ENCODE measurements at places on chromosomes 13 and 19.
A peak's percentile ranks its signal among the peaks of the same experiment; 100 is the strongest.

DNA sequence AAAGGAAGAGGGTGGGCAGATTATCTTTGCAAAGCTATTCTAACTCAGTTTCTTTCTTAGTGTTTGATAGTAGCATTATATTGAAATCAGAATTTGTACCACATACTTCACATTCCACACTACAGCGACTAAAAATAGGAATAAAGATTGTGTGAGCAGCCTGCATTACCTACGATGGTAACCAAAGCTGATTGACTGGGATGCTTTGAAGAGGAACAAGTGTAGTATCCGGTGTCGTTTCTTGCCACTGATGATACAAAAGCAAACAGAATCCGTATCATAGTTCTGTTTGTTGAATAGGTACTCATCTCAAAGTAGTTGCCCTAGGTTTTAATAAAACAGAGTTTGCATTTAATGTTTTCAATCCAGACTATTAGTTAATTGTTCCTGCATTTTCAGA, 51.2 kb downstream of the FLT3 start:
- no peak for DNase-seq

DNA sequence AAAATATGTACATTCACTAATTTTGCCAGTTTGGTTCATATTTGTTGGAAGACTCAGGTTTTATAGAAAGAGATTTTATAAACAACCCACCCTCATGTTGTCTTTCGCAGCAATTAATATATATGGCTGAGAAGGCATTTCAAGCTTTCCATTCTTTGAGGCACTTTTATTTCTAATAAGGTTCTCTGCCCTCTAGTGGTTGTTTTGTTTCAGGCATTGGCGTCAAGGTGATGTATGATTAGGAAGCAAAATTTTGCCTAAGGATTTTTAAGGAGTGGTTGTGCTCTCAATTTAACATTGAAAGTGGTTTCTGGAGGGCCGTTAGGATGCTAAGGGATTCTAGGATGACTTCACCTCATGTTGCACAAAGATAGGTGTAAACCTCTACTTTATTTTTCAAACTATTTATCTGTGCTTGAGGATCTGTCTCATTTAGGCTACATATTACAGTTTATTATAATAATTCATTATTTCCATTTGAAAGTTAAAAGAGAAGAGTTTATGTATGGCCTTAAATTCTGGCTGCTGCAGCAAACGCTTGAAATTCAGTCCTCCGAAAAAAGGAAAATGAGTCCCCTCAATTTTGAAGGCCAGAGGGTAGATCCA, 35.9 kb downstream of the OXGR1 start:
- no peak for DNase-seq

DNA sequence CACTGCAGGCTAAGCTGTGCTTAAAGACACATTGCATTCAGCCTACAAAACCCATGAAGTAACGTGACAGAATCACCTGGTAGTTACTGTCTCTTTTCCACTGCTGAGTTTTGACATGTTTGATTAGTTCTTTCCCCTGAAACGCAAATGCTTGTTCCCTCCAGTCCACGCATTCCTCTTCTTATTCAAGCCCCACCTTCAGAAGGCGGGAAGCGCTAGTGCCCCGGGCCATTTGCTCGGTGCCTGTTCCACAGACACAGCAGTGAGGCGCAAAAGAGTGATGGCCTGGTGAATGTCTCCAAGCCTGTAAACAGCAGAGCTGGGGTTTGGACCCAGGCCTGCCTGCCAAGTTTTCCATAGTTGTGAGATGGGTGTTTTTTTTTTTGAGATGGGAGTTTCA, 10.9 kb downstream of the ACP4 start:
- no peak for DNase-seq

- no peak for DNase-seq
Observed at GRCh38 chr13:83214452-83214851, 667.8 kb downstream of the SLITRK1 start.

DNA sequence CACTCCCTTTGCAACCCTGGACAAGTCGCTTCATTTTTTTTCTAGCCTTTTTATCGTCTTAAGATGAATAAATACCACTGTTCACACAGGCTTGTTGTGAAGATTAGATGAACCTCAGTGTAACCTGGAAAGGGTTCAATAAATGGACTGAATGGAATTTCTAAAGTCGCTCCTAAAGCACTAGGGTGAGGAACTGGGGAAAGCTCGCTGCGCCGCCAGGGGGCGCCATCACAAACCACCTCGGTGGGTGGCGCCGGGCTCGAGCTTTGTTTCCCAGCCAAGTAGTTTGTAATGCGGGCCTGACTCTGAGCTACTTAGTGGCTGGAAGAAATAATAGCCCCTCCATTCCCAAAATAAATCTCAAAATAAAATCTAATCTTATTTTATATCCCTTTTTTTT, 2.2 kb upstream of the CEACAM6 start:
- peak; percentile 26 for DNase-seq

DNA sequence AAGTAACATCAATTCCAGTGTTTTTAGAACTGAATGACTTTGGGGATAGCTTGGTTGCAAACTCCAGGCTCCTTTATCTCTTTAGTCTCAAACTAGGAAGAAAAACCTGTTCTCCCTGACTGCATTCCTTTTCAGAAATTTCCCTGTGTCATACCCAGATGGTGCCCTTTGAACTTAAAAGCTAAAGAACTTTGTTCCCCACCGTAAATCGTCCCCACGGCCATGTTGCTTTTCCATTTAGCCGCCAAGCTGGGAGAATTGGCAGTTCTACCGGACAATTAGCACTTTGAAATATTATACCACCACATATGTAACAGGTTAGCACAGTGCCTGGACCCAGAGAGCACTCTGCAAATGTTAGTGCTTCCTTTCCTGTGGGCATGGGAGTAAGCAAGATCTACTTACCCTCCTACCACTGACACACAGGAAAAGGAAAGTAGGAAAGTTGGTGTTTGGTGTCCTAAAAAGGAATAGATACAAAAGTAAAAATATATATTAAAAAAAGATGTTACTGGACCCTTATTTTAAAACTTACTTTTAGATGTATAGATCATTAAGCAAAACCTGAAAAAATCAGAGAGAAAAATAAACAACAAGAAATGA, 191.9 kb upstream of the MIR17HG start:
- no peak for DNase-seq

- DNase-seq: no peak
Observed at GRCh38 chr13:82740442-82740841, 1141.8 kb downstream of the SLITRK1 start.

GRCh38 chr19:16342002-16342715, 17.5 kb downstream of the KLF2 start:
- DNase-seq: no peak

DNA sequence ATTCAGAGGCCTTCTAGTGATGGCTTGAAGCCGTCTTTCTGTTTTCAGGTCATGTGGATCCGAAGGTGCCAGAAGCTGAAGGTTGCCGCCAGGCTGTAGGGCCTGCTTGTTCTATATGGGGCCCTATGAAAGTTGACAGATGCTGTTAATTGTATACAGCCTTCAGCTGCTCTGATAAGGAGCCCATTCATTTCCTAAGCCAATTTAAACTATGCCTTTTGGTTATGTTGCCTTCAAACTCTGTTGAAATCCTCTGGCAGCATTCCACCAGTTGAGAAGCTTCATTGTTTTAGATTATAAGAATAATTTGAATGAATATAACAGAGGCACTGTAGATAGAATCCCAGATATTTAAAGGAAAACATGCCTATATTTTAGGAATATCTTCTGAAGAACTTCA, 34.4 kb downstream of the RAP2A start:
- no peak for DNase-seq

GRCh38 chr19:31002518-31003244, 346.6 kb downstream of the TSHZ3 start:
- no peak for DNase-seq

GRCh38 chr13:109272595-109273325, 513.6 kb downstream of the IRS2 start:
- DNase-seq: no peak

DNA sequence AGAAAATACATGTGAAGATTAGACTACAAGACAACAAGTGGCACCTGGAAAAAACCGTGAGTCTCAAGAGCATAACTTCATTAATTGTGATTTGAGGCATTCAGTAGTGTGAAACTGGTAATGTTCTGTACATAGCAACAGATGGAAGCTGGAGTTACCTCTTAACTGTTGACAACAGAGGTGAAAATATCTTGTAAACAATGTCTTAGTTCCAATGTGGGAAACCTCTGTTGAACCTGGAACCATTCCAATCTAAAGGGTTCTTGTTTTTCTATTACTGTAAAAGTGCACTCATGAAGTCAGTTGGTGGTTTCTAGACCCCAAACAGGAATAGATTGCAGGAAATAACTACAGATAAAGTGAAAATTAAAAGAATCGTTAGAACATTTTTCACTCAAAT, 728.4 kb downstream of the SLITRK1 start:
- no peak for DNase-seq

DNA sequence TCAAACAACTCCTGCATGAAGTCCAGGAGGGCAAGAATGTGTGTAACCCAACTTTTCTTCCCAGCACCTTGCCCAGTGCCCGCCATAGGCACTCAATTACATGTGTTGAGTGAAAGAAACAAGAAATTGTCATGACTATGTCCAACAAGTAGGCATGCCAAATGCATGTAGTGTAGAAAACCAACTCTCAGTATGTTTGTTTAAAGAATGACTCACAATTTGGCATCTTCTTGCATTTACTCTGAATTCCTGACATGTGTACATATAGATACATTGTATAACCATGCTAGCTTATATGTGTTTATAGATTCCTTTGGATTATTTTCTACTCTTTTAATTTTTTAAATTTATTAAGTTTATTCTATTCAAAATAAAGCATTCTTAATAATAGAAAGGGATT, 305.0 kb downstream of the EFNB2 start:
- no peak for DNase-seq

DNA sequence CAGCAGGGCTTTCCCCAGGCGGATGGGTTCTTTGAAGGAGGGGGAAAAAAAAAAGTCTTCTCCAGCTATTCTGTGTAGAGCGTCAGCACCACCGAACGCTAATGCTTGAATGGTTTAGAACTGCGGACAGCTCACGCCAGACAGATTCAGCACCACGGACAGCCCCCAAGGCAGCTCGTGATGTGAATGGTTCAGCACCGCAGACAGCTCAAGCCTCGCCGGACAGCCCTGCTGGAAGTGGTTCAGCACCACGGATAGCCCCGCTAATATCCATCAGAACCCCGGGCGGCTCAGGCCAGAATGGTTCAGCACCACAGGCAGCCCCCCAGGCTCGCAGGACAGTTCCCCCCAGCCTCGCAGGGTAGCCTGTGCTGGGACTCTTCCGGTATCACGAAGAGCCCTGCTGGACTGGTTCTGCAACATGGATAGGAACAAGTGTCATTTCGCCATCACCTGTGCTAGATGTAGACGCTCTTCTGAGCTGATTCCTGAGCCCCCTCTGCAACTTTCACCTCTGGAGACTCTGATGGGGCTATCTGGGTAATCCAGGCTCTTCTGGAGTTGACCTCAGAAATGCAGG, 4.9 kb upstream of the SMIM17 start:
- DNase-seq: peak; percentile 45

DNA sequence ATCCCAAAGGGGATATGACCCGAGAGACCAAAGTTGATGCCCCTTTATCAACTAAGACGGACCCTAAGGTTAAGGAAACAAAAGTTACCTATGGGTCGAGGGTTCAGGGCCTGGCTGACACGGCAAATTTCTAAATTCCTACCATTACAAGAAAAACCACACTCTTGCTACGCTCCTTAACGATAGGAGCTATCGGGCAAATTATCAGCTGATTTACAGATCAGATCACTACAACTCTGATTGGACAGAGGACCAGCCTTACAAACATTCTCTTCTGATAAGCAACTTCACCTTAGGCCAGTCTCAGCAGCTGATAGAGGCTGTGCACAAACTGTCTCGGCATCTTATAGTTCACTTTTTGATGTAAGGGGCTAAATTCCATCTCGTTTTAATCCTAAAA, 117.9 kb downstream of the KCTD15 start:
- DNase-seq: no peak

DNA sequence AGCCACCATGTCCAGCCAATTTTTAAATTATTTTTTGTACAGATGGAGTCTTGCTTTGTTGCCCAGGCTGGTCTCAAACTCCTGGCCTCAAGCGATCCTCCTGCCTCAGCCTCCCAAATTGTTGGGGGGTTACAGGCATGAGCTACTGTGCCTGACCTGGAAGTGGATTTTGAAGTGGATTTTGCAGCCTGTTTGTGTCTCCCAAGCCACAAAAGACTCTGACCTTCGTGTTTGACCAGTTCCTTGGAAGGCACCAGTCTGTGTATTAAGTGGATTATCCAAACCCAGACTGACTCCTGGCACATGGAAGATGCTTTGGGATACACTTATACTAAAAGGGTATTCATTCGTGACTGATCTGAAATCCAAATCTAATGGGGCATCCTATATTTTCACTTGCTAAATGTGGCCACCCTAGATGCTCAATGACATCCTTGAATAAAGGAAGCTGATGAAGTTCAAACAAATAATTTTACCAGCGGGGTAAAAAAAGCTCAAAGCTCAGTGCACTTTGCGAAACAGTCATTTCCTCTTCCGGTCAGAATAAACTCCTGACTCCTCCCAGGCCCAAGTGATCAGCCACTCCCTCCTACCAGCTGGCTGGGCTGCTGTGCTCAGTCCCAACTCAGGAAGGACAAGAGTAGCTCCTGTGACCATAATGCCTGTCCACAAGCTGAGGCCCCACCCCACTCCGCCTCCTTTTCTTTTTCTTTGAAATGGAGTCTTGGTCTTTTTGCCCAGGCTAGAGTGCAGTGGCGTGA, 32.6 kb upstream of the GATAD2A start:
- DNase-seq: peak; percentile 31

DNA sequence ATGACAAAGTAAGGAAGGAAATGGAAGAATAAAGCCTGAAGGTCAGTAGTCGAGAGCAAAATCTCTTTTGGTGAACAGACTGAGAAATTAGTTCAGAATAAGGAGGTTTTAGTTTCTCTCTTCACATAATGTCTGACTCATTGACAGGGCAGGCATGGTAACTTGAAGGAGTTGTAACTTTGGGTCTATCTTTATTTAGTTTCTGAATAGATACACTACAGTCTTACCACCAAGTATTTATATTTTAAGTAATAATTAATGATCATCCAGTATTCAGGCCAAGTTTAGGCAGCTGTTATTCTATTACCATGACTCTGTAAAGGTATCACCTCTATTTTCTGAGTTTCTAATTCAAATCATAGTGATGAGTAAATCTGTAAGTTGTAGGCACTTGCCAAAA, 219.9 kb downstream of the SPRY2 start:
- DNase-seq: no peak

DNA sequence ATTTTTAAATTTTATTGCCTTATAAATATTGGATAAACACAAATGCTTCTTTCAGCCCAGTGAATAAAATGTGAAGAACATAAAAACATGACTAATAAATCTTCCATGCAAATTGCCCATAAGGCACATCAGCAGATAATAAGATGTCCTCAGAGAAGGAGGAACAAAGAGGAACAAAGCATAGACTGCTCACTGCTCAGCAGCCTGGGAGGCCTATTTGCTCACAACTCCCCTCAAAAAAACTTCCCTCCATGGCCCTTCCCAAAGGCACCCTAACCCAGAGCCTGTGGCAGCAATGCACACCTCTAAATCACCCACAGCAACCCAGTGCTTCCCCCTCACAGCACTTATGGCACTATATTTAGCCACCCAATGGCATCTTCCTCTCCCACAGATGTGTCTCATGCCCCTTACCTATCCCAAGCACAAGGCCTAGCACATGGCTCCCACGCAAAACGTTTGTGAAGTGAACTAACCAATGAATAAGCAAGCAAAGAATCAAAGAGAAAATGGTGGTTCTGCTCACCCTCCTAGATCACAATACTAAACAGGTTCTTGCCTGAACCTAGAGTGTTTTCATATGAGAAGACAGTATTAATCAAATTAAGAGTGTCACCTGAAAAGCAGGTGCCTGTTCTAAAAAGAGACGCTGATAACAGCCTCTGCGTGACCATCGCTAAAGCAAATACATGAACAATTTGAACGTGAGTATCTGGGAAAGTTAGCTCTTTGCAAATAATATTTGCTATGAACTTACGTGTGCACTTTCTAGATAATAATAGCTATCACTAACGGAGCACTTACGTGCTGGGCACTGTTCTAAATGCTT, 96.9 kb downstream of the TBC1D4 start:
- DNase-seq: no peak
